Thoracic aorta (tissue), 2 donors: ENCODE measurements at places on chromosomes 12 and 14. TPM values are rescaled to one million over a fixed set of nuclear protein-coding genes. Genes with fewer than 3 reads are reported as not detected.

Gene P3H3
- 66.1 TPM for total RNA-seq

DNA sequence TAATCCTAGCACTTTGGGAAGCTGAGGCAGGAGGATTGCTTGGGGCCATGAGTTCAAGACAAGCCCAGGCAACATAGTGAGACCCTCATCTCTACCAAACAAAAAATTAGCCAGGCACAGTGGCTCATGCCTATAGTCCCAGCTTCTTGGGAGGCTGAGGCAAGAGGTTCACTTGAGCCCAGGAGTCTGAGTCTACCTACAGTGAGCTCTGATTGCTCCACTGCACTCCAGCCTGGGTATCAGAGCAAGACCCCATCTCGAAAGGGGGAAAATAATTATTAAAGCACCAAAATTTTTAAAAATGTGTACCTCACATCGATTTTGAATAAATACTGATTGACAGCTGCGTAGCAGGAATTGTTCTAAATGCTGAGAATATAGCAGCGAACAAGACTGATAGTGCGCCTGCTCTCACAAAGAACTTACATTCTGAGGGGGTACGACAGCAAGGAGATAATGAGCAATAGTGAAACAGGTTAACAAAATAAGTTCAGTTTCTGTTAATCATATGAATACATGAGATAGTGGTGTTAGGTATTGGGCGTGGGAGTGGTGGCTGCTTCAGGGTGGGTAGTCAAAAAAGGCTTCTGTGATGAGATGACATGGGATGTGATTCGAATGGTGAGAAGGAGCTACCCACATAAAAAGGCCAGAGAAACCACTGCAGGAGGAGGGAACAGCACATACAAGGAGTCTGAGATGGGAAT is 19.6 kb downstream of the HCFC2 start:
- no peak for DNase-seq

Gene ARHGEF40
- total RNA-seq, result 51.0 TPM

DNA sequence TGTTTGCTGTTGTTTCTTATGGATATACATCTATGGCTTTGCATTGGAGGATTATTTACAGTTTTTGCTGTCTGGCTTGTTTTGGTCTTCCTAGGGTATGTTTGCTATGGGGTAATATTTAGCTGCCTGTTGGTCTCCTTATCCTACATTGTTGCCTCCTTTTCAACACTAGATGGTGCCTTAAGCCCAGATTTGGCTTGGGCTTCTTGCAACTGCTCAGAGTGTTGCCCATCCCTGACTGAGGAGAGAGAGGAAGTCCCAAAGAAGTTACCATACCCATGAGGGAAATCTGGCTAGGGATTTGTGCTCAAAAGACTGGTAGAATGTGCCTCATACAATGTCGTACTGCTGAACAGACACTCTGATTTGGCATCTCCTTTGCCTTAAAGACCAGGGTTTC is 94.6 kb upstream of the MUCL1 start:
- no peak for DNase-seq

Gene CFAP251
- total RNA-seq, result 6.9 TPM

DNA sequence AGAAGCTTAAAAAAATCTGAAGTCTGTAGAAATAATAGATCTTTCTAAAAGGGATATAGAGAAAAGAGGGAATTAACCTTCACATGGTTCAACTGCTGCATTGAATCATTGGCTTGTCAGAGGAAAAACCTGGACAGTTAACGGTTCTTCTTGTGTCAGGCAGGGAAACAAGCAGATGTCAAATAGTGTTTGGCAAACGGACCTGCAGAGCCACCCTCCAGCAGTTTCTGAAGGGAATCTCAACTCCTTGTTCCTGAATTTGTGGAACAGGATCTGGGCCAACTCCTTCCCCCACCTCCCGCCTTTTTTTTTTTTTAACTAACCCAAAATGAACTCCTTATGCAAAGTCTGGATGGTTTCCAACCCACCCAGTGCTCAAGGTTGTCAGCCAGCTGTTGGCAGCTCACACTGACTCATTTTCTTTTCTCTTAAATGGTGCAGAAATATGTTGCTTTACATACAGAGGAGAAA is 187.3 kb downstream of the CAND1 start:
- no peak for DNase-seq

Gene GPR68
- 1.8 TPM for total RNA-seq

DNA sequence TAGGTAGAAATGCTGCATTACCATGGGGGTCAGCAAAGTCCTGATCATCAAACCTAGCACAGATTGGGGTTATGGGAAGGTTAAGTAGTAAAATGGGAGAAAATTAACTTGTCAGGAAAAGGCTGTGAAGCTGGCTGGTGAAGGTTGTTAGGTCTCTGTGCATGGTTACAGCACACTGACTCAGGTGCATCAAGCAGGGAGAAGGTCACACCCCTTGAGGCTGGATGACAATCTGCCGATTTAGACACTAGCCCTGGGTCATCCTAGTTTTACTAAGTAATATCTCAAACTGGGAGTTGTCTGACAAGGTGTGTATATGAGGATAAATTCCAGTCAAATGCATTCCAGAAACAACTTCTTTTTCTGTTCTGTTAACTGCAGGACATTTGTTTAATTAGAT is 271.1 kb upstream of the LRIG3 start:
- no peak for DNase-seq

DNA sequence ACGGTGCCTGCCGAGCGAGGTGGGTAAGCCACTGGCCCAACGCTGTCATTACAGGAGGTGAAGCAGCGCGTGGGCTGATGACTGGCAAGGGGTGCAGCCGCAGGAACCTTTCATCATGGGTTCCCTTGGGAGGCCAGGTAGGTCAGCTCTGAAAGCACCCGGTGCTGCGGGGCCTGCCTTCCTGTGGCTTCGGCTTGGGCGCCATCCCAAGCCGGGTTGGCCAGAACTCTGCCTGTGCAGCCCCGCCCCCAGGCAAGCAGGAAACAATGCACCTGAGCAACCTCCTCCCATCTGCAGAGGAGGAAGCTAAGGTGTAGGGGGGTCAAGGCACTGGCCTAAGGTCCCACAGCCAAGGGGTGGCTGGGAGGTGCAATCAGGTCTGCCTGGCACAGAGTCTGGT is 20.0 kb upstream of the HHIPL1 start:
- no peak for DNase-seq

- DNase-seq, result no peak
Measured at GRCh38 chr14:87888136-87888999, 104.6 kb downstream of the GALC start.

DNA sequence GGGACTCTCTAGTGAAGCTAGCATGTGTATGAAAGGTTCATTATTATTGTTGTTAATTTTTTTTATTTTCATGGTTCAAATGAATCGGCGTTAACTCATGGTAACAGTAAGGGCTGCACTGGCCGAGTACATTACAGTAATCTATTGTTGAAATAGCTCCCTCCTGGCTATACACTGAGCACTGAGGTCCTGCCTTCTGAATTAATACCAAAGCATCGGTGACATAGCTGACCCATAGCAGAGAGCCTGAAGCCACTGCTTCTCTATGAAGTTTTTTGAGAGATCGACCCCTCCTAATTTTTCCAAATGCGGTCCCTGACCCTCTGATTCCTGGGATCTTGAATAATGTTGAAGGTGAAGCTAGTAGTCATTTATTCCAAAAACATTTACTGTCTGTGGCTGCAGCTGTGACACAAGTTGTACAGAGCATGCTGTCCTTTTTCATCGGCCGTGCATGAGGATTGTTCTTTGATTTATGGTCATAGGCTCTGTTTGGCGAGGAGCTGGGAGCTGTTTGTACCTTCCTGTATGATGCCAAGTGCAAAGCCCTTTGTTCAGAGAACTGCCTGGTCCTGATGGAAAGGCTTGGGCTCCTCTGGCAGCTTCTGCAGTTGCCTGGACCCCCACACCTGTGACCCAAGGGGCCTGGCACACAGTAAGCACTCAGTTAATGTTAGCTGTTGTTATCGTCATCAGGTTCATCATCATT is 486.5 kb downstream of the EGLN3 start:
- DNase-seq, result no peak

DNA sequence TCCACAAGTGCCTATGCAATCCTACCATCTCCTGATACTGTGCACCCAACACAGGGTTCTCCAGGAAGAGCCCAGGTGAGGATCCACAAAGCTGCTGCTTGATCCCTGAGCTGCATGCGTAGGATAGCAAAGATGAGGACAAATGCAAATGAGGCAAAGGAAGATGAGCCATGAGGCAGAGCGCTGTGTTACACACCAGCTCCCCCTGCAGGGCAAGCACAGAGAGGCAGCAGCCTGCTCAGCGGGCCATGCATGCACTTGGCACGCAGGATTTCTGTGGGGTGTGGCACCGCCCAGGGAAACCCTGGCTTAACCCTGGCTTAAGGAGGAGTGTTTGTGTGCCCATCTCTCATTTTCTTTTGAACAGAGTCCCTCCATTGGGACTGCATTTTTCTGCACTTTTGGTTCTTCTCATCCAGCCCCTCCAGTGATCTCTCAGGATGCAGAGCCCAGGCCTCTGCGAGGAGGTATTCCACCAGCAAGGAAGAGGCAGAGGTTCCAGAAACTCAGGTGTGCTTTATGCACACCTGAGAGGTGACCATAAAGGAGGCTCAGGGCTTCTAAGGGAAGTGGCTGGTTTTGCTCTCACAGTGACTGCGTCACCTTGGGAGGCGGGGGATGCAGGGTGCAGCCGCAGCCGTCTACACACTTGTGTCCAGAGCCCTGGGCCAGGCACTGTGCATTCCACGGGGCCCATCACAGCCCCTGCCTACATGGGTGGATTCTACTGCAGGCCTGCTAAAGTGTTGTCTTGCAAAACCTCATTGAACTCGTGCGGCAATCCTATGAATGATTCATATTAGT is 973.3 kb upstream of the TMEM132C start:
- no peak for DNase-seq

DNA sequence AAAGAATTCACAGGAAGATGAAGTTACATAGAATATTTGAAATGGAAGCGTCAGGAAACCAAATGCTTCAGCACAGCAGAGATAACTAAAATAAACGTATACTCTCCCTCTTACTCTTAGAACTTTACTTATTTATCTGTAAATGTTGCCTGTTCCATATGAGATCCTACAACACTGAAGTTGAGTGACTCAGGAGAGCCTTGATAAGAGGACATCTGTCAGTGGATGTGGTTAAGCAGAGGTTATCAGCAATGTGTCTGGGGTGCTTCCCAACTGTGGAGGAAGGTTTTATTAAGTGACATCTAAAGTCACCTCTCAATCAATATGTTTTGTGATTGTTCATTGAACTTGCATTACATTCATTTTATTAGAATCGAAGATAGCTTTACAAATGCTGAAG is 81.9 kb downstream of the NEDD1 start:
- no peak for DNase-seq

GRCh38 chr12:122387887-122388286 is 34.6 kb downstream of the CLIP1 start:
- no peak for DNase-seq

GRCh38 chr12:122870163-122870842 is 25.6 kb downstream of the VPS37B start:
- DNase-seq, result no peak

GRCh38 chr14:94411638-94412037 is 23.2 kb upstream of the SERPINA1 start:
- DNase-seq, result no peak

GRCh38 chr14:93105362-93105761 is 10.4 kb downstream of the ITPK1 start:
- no peak for DNase-seq

GRCh38 chr12:64273527-64274403 is 51.7 kb upstream of the KICS2 start:
- no peak for DNase-seq

- no peak for DNase-seq
Measured at GRCh38 chr14:20866194-20866593, 25.0 kb upstream of the RNASE3 start.

DNA sequence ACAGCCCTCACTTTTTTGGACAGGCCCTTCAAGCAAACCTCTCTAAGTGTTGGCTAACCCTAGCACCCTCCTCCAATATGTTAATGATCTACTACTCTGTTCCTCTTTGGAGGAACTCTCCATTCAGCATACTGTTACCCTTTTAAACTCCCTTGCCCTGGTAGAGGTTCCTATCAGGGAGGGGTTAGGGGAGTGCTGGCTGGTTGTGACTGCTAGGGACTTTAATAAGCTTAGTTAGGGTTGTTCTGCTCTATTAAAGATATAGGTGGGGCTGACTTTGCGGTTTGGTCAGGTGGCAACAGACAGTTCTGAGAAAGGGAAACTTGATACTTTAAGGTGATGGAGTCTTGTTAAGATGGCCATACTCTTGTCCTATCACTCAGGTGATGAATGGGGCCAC is 301.5 kb upstream of the FBXO33 start:
- no peak for DNase-seq

- no peak for DNase-seq
Measured at GRCh38 chr12:111578276-111578970, 20.7 kb downstream of the ATXN2 start.

DNA sequence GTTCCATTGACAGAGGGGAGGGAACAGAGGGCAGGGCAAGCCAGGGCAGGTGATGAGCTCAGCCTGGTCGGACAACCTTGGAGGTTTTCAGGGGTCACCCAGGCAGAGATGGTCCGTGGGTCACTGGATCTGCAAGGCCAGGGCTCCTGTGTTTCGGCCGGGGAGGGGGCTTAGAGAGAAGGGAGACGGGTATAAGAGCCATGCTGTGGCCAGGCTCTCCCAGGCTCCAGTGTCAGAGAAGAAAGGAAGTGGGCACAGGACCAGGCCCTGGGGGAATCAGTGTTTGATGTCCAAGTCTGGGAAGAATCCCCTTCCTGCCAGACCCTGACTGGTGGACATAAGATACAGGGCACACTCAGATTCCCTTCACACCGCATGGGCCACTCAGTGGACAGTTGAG is 36.9 kb downstream of the DIO3 start:
- no peak for DNase-seq

DNA sequence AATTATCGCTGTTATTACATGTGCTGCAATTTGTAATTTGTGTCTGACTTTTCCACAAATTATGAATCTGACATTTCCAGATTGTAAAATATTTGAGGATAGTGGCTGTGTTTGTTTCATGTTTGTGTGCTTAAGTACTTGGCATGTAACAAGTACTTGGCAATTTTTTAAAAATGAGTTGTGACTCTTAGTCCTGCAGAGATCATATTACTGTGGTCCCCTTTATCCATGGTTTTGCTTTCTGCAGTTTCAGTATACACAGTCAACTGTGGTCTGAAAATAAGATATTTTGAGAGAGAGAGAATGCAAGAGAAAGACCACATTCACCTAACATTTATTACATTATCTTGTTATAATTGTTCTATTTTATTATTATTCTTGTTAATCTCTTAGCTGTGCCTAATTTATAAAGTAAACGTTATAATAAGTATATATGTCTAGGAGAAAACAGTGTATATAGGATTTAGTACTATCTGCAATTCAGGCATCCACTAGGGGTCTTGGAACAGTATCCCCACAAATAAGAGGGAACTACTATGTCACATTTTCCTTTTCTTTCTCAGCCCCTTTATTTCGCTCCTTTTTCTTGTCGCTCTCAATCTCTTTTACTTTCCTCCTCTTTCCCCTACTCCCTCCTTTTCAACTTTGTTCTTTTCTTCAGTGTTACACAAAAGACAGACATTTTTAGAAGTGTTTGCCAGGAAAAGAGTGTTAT is 176.1 kb downstream of the FUT8 start:
- DNase-seq, result no peak
